ENCODE measurements at places on chromosomes 6 and 20. TPM values are rescaled to one million over a fixed set of nuclear protein-coding genes. Genes with fewer than 3 reads are reported as not detected.

FAM162B gene
- total RNA-seq: 0.15 TPM

PACRG gene
- total RNA-seq: not detected

HTR1B gene
- total RNA-seq: not detected

MPIG6B gene
- total RNA-seq: not detected

TBXT gene
- not detected for total RNA-seq

TRIM31 gene
- total RNA-seq: 1.7 TPM

HNF4A gene
- total RNA-seq: 14.5 TPM

USP49 gene
- total RNA-seq: 1.1 TPM

TAP2 gene
- total RNA-seq: 18.7 TPM

SRXN1 gene
- total RNA-seq: 333 TPM

DDX43 gene
- total RNA-seq: not detected

C6orf141 gene
- total RNA-seq: 20.9 TPM

SPATA2 gene
- 8.7 TPM for total RNA-seq

BTNL2 gene
- not detected for total RNA-seq

SUPT3H gene
- total RNA-seq: 5.2 TPM
